Effector CD8-positive, alpha-beta T cell (primary cell): ENCODE measurements at places on chromosomes 6 and 20.

GRCh38 chr20:24059174-24059573, 70.6 kb upstream of the GGTLC1 start:
- DNase-seq: no peak

GRCh38 chr6:130752267-130752666, 74.9 kb upstream of the SMLR1 start:
- no peak for DNase-seq

- no peak for DNase-seq
Observed at GRCh38 chr6:27669295-27669623, 196.4 kb upstream of the ZNF184 start.

DNA sequence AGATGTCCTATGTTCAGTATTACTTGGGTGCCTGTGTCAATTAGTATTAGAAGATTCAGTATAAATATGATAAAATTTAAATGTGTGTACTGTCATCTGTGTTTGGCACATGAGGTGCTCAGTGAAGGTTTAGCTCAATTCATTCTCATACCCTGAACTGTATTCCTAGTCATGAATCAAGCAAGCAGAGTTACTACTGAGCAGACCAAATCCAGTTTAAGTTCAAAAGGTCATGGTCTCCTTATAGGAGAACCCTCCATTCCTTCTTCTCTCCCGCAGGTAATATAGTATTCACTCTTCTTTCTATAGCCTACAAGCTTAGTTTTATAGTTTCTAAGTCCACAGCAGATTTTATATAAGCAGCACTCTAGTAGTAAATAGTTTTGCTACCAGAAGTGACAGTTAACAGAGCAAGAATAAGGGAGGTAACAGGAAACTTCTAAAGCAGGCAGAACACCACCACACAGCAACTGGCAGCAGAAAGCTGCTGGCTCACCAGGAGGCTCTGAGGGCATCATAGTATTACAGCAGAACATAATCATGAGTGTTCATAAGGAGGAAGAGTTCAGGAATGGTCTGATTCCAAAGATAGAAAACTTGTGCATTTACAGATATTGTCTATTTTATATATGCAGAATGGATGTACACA, 133.2 kb downstream of the SLC16A10 start:
- DNase-seq: no peak
